ENCODE measurements at places on chromosomes 11 and 22.

DNA sequence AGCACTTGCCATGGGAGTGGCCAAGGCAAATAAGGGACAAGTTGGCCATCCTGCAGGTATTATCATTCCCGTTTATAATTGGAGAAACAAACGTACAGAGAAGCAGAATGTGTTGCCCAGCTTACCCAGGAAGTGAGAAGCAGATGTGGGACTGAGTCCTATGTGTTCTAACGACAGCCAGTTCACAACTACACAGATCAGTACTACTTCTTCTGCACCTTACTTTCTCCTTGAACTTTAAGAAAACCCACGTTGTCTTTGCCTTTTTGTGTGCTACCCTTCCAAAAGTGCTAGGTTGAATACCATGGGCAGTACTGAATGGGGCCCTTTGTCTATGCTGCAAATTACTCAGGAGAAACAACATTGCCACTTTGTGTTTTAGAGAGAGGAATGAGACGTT is 62.8 kb upstream of the BLID start:
- no peak for DNase-seq

- no peak for DNase-seq
Observed at GRCh38 chr11:130677486-130678153, 229.2 kb downstream of the ADAMTS15 start.

DNA sequence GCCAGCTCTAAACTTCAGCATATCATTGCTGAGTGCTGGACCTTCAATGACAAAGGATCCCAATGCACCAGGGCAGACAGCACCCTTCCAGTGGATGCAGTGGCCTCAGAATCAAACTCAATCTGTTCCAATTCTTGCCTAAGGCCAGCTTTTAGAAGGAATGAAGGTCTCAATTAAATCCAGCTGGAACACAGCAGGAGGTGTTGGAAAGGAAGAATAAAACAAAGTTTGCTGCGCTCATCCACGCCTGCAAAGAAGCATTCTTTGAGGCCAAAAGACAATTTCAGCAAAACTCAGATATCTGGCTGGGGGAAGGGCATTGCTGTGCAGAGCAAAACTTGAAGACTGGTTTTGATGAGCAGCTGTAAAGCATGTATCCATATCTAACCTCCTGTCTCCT is 120.7 kb downstream of the CCDC81 start:
- DNase-seq, result no peak

GRCh38 chr11:77866336-77866735 is 45.4 kb downstream of the AAMDC start:
- no peak for DNase-seq

DNA sequence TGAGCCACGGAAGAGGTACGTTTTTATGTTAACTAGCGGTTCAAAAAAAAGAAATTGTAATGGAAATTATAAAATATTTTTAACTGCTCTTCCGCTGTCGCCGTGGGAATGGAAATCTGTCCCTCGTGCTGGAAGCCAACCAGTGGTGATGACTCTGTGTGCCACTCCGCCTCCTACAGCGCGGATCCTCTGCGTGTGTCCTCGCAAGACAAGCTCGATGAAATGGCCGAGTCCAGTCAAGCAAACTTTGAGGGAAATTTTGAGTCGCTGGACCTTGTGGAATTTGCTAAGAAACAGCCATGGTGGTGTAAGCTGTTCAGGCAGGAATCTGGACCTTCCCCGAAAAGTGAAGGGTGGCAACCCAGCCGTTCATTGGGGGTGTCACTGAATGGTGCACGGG is 2.9 kb upstream of the CBX7 start:
- DNase-seq, result no peak
